ENCODE measurements at places on chromosomes 11 and 22.

DNA sequence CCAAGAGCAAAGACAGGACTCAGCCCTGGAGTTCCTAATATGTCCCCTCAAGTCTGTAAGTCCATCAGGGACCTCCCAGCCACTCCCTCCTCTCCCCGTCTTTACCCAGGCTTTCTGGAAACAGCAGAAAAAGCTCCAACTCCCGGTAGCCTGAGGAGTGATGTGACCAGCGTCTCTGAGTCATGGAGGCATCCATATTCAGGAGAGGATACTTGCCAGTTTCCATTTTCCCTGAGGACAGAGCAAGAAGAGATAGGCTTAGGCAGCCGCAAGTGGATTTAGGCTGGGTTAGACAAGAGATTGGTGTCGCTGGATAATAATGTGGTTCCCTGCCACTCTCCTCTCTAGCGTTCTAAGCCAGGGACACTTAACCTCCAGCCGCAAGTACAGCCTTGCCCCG lies 206.6 kb downstream of the GRIK4 start:
- no peak overlapping the region for H3K4me3 ChIP-seq
- no peaks in the 10 kb centered on the region for H3K36me3 ChIP-seq
- no peak for DNase-seq
- peaks cover 9% of the 10 kb centered on the region for H3K4me1 ChIP-seq

- H3K4me3 ChIP-seq = no peak overlapping the region
- H3K4me1 ChIP-seq = peaks cover 3% of the 10 kb centered on the region
- H3K27me3 ChIP-seq = peaks cover 12% of the 10 kb centered on the region
- no peak overlapping the region for H3K27ac ChIP-seq
- H3K36me3 ChIP-seq = no peaks in the 10 kb centered on the region
Observed at GRCh38 chr22:19253143-19253542, 38.4 kb downstream of the CLTCL1 start.

GRCh38 chr11:19725379-19726079 lies 12.9 kb downstream of the NAV2 start:
- H3K27ac ChIP-seq = no peak overlapping the region
- H3K36me3 ChIP-seq = peaks cover 3% of the 10 kb centered on the region
- no peak for DNase-seq

- no peaks in the 10 kb centered on the region for H3K36me3 ChIP-seq
- peak overlapping the region; percentile 37 for H3K27ac ChIP-seq
- DNase-seq = no peak
- H3K27me3 ChIP-seq = peaks cover 28% of the 10 kb centered on the region
- no peak overlapping the region for H3K4me3 ChIP-seq
Observed at GRCh38 chr22:39248254-39248653, 3.5 kb upstream of the PDGFB start.

DNA sequence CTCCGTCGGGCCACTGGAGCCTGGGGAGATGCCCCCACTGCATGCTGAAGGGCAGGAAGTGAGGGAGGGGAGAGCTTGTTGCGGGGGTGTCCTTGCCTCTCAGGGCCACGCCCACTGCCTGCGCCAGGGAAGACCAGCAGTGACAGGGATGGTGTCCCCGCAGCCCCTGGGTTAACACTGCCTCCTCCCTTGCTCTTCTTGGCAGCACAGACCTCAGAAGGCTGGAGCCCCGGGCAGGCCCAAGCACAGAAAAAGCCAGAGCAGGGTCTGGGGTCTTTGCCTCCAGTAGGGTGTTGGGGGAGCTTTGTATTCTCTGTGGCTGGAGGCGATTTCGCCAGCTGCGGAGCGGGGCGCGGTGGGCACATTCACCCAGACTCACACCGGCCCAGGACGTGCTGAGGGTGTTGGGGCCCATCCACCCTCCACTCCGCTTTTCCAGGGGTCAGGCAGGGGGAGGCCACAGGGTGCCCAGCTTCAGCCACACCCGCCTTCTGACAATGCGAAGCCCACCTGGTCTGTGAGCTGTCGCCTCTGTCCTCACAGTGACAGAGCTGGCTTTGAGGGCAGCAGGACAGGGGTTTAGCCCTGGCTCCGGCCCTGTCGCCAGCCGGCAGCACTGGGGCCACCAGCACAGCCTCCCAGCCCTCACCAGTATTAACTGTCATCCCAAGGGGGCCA lies 83.7 kb downstream of the CDKN1C start:
- no peak overlapping the region for H3K4me3 ChIP-seq
- no peak overlapping the region for H3K27ac ChIP-seq
- DNase-seq = peak; percentile 3
- H3K27me3 ChIP-seq = no peaks in the 10 kb centered on the region

DNA sequence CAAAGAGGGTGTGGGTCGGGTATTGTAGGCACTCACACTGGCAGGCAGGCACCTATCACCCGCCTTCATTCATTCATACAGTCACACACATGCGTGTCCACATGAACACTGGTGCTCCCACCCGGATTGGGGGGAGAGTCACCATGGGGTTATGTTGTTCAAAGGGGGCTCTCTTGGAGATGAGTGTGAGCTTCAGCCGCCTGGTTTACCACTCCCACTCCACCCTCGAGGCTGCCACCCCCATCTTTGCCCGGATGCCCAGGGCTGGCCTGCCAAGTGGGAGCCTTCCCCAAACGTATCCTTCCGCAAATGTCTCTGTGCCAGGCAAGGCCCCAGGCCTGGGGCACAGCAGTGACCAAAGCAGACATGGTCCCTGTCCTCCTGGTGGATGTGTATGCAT lies 22.6 kb downstream of the MRGPRD start:
- H3K4me1 ChIP-seq = peaks cover 15% of the 10 kb centered on the region
- H3K36me3 ChIP-seq = peaks cover 2% of the 10 kb centered on the region
- no peak for DNase-seq
- no peak overlapping the region for H3K27ac ChIP-seq
- H3K27me3 ChIP-seq = peaks cover 10% of the 10 kb centered on the region

- H3K36me3 ChIP-seq = no peaks in the 10 kb centered on the region
- no peak overlapping the region for H3K4me3 ChIP-seq
- peak overlapping the region; percentile 70 for H3K27ac ChIP-seq
- no peaks in the 10 kb centered on the region for H3K4me1 ChIP-seq
- no peaks in the 10 kb centered on the region for H3K27me3 ChIP-seq
Observed at GRCh38 chr22:46108564-46109473, 41.5 kb upstream of the PPARA start.

DNA sequence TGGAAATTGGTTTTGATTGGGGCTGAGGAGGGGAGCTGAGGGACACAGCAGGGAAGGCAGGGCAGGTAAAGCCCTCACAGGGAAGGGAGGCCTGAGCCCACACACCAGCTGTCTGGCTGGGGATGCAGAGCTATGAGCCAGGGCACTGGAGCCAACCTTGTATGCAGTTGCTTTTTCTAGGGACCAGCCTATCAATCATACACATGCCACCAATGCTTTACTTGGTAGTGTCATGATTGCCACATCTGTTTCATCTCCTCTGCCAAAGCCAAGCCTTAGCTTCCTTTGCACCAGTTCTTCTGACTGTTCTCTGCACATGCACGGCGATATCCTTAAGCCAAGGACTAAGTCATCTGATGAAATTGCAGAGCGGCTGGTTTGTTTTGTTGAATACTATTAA lies 207.1 kb upstream of the PLET1 start:
- peaks cover 2% of the 10 kb centered on the region for H3K4me1 ChIP-seq
- no peak overlapping the region for H3K4me3 ChIP-seq
- no peak overlapping the region for H3K27ac ChIP-seq
- no peaks in the 10 kb centered on the region for H3K36me3 ChIP-seq

DNA sequence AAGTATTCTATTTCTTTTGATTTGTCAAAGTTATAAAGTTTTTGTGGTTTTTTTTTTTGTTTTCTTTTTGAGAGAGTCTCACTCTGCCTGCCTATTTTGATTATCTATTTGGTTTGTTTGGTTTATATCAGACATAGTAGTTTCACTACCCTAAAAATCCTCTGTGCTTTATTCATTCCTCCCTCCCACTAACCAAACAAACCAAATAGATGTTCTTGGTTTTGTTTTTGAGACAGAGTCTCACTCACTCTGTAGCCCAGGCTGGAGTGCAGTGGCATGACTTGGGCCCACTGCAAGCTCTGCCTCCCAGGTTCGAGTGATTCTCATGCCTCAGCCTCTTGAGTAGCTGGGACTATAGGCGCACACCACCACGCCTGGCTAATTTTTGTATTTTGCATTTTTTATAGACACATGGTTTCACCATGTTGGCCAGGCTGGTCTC lies 67.9 kb downstream of the ENTHD1 start:
- no peak for DNase-seq
- no peak overlapping the region for H3K4me3 ChIP-seq
- H3K27ac ChIP-seq = no peak overlapping the region
- H3K36me3 ChIP-seq = no peaks in the 10 kb centered on the region
